ENCODE measurements at places on chromosomes 12 and 14. TPM values are rescaled to one million over a fixed set of nuclear protein-coding genes. Genes with fewer than 3 reads are reported as not detected.
A peak's percentile ranks its signal among the peaks of the same experiment; 100 is the strongest.

Gene SERPINA10
- total RNA-seq = not detected

Gene NR4A1
- 2.4 TPM for total RNA-seq

Gene B4GALNT3
- 2.4 TPM for total RNA-seq

Gene ENDOU
- total RNA-seq = not detected

Gene KRT5
- total RNA-seq = 0.18 TPM

Gene HSPB8
- total RNA-seq = 1.3 TPM

DNA sequence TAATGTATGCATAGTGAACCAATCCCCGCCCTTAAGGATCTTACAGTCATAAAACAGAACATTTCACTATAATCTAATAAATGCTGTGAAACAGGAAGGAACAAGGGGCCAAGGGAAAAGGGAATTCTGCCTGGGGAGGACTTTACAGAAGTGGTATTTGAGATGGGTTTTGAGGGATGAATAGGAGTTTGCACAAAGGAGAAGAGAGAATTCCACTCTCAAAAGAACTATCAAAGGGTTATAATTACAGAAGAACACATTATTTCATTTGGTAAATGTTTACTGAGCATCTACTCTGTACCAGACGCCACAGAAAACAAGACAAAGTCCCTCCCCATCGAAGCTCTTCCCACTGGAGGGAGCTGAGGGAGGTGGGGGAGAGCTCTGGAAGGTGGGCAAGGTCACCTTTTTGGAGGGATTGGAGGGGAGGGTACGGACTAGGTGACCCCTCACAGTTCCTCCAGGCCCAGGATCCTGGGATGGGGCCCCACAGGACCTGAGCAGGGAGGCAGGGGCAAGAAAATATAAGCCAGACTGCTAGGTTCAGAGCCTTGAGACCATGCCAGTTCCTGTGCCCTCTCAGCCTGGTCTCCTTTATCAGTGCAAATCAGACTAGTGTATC is 24.5 kb downstream of the PHETA1 start:
- no peak for DNase-seq

- no peak for DNase-seq
Measured at GRCh38 chr14:106395456-106396050, 869.2 kb downstream of the TMEM121 start.

GRCh38 chr14:46248001-46248630 is 403.5 kb downstream of the RPL10L start:
- DNase-seq = no peak

DNA sequence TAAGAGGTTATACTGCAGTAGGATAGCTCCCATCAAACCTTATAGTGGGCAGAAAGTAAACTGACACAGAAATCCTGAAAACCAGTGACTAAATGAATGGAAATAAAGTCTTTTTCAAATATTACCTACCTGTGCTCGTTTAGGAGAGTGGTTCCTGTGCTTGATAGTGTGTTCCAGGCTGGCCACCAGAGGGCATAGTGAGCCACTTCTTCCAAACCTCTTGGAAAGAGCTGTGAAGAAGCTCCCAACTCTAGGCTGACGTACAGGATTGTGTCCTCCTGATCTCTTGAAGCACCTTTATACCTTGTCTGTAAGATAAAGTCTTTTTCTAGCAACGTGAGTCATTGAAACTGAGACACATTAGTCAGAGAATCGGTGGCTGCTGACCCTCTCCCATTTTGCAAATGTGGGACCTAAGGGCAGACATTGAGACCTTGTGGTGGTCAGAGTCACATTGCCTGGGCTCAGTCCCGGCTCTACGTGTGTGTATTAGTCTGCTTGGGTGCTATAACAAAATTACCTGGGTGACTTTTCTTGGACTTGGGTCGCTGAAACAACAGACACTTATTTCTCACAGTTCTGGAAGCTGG is 17.6 kb downstream of the TDP1 start:
- peak; percentile 77 for DNase-seq

DNA sequence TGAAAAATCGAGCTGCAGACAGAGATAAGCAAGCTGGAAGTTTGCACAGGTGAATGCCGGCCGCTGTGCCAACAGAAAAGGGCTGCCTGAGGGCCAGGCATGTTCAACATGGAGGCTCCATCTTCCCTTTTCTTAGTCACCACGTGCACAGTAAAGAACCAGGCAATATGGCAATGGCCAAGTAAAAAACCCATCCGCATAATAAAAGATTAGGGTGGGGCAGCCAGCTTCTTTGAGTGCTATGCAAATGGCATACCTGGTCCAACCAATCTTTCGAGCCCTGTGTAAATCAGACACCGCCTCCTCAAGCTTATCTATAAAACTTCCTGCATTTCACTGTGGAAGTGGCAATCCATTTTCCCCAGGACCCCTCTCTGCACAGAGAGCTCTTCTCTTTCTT is 16.7 kb downstream of the PNP start:
- no peak for DNase-seq

DNA sequence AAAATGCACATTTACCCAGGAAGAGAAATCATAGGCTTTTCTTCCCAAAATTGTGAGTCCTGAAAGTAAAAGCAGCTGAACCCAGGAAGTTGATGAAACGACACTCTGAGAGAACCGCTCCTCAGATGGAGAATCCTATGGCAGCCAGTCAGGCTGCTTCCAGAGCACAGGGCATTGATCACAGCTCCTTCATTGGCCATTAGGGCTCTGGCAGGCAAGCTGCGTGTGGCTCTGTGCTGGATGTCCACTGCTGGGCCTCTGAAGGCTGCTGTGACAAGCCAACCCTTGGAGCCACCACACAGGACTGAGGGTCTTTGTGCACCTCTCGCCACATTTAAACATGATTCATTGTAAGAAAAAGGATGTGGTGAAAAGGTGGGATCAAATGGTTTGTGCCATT is 89.4 kb downstream of the EXOC5 start:
- DNase-seq = no peak

DNA sequence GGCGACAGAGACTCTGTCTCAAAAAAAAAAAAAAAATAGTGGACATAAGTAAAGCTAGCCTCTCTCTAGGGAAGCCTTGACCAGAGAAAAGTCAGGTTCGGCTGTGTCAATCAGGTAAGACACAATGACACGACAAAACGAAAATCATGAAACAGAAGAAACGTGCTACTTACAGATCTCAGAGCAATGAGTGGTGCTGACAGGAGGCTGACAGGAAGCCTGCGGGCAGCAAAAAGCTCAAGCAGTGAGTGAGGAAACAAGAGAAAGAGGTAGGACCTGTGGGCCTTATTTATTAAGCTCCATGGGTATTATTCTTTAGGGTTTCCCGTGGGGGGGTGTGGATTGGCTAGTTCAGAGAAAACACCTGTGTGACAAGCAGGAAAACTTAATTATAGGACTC is 363.1 kb downstream of the KCNH5 start:
- no peak for DNase-seq

DNA sequence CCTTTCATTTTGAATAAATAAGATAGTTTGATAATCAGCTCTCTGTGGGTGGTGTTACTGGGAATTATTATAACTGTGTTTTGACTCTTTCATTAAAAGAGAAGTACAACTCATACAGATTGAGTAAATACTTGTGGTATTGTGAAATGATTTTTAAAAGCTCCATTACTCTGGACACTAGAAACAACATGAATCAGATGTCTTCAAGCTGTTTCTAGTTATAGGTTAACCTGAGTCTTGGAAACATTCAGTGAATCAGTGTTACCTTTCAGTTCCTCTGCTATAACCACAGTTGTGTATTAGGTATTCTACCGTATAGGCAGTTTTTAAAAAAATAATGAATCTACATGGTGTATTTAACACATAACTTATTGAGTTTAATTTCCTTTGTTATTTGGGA is 128.4 kb upstream of the SSTR1 start:
- no peak for DNase-seq

GRCh38 chr14:78683981-78684380 is 513.8 kb downstream of the NRXN3 start:
- no peak for DNase-seq

GRCh38 chr14:68714991-68715924 is 77.6 kb downstream of the ZFP36L1 start:
- no peak for DNase-seq

GRCh38 chr14:91035855-91036254 is 24.6 kb downstream of the RPS6KA5 start:
- no peak for DNase-seq

GRCh38 chr12:124767066-124767821 is 96.4 kb downstream of the SCARB1 start:
- peak; percentile 84 for DNase-seq

- peak; percentile 7 for DNase-seq
Measured at GRCh38 chr12:90945070-90945649, 9.8 kb downstream of the CCER1 start.

DNA sequence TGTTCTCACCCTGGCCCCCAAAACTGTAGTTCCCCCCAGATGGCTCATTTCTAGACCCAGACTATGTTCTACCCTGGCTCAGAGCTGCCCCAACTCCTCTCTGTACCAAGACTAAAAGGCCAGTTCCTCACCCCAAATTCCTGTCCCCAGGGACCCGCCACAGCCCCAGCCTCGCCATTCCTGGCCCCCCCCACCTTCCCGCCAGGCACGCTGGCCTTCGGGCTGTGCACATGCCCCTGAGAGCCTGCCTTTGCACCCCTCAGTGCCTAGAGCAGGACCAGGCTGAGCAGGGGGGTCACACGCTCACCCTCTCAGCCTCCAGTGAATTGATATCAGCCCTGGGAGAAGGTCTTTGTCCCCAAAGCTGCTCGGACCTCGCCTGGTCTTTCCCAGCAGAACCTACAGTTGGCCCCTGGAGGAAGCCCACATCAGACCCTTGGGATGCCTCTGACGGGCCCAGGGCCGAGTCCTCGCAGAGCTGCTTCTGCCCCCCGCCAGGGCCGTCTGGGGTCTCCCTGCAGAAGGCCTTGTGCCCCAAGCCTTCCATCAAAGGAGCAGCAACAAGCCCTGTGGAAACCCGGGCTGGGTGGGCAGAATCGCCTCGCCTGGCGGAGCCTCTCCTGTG is 32.4 kb downstream of the BEGAIN start:
- DNase-seq = no peak

DNA sequence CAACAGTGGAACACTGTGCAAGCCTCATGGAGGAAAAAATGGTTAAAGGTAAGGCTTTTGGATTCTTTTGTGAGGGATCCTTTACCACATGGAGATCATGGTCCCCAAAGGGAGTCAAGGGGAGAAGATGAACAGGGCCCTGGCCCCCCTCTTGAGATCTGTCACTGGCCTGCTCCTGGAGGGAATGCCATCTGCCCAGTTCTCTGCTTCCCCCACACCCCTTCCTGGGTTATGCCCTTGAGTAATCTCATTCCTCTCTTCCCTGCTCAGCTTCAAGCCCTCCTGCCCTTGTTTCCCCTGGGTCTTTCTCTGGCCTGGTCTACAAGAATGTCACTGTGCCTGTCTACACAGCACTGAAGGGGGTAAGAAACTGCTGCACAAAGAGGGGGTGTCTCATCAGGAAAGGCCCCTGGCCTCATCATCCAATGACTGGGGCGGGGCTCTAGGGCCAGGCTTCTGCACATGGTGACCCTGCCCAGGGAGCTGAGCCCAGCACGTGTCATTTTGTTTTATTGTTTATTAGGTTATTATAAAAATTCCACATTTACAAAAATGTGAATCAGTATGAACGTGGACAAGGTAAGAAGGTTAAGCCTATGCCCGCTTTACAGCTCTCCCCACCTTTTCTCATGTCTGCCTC is 30.3 kb downstream of the PIGH start:
- DNase-seq = no peak

GRCh38 chr12:90280033-90280432 is 571.4 kb upstream of the ATP2B1 start:
- DNase-seq = no peak

DNA sequence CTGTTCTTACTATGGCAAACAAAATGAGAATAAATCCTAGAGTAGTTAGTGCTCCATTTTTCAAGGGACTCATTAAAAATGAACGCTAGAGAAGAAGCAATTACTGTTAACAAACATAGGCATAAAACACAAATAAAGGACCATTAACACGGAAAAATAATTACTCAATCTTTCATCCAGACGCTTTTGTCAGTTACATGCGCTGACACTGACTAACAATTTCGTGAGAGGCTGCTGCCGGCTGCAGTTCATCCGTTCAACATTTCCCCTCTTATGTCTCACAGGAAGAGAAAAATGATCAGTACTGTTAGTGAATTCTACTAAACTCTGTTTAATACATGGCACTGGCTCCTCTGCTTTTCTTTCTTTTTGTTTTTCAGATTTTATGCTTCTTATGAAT is 472.7 kb upstream of the FLRT2 start:
- DNase-seq = no peak

DNA sequence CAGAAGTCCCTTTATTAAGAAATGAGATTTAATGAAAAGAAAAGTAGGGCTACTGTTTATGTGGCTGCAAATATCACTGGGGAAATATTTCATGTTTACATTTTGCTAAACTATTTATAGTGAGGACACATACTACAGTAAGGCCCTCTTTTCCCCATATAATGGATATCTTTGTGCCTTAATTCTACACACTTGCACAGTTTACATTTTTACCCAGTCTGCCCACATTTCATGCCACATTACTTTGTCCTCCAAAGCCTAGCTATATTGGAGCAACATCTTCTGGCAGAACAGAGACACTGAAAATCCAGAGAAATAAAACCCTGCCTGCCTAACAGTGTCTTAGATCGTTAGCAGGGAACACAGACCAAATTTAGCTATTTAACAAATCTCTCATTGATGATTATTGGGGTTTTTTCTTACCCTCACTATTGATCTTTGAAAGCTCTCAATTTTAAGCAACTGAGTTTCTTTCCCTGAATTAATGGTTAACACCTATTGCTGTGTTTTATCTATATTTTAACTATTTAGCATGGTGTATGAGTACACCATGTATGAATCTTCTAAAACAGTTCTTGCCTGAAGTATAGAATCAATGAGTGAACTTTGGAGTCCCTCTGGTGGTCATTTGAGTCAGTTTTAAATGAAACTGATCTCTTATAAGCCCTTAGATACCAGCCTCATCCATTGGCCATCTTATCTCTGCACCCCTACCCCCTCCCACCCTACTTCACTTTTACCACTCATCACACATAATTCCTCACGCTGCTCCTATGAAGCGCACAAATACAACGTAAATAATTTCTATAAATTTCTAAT is 170.2 kb downstream of the BCAT1 start:
- no peak for DNase-seq

DNA sequence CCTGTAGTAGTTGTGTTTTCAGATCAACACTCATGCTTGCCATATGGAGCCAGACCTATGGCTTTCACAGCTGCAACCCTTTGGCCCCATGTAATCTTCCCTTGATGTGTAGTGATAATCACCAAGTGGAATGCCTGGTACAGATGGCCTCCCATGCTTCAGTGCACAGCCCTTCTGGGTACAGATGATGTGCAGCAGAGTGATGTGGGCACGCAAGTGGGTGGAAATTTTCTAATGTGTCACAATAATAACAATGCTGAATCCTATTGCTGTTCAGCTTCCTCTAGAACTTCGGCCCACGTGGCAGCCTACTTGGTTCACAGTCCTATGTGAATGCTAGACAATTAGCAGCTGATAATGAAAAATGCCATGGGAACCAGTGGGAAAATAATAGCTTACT is 188.1 kb downstream of the SNAPC1 start:
- no peak for DNase-seq
